ENCODE measurements at places on chromosomes 6 and 20.

DNA sequence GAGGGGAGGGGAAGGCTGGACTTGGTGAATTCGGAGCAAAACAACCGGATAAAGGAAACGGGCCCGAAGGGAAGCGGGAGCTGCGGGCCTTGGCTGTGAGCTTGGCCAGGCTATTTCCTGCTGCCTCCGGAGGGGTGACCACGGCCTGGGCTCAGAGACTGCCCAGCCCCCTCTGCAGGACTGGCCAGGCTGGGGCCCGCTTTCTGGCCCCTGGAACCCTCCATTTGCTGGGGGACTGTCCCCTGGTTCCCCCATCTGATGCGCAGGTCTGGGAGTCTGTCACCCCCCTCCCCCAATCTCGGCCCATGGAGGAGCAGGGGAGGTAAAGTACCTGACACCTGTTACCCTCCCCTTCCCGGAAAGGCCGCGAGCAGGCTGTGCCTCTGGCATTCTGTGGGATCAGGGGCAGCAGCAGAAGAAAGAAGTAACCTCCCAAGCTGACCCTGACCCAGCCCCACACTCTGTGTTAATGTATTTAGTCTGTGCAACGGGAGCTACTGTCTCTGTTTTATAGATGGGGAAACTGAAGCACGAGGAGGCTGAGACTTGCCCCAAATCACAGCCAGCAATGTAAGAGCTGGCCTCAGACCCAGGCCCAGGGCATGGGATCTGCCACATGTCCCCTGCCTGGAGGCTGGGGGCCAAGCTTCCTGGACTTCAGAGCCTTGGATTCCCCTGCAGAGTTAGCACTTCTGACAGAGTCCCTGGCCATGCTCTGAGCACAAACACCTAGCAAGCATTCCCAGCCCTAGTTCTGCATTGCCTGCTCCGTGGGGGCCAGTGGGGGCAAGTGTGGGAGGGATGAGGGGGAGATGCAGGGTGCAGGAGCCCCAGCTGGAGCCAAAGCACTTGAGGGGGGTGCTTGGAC, 3.5 kb downstream of the C20orf204 start:
- no peak for DNase-seq

GRCh38 chr20:37866051-37866450, 36.9 kb upstream of the VSTM2L start:
- DNase-seq, result no peak

DNA sequence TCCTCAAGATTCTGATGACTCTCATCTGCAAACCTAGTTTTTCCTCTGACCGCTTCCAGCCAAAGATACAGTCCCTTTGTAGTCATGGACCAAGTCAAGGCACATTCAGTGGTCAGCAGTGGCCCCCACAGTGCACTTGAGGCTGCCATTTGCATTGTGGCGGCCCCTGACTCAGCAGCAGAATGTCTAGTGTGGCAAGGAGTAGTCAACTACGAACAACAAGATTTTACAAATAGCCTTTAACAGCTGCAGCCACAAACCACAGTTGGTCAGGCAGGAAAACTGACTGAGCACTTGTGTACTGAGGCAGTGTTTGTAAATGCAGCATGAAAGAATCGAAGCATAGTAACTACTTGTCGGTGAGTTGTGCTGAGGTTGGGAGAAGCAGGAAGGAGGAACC, 49.6 kb downstream of the SLC2A12 start:
- no peak for DNase-seq

- no peak for DNase-seq
Measured at GRCh38 chr6:5746759-5747130, 260.0 kb downstream of the NRN1 start.

DNA sequence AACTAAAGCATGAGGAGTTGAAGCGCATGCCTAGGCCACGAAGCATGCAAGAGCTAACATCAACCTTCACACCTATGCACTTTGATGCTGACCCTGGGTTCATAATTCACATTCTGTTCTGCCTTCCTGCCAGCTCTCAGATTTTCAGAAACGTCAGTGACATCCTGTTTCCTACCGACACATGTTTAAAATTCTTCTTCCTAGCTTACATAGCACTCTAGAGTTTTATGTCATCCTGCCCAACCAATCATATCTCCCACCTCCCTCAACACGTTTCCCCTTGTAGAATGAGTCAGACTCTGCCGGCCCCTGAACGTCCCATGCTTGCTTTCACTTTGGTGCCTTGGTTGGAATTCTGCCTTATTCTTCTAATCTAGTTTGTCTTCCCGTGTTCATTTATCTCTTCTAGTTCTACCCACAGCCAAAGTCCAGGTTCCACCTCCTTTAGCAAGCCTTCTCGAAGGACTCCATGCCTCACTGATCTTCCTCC, 97.2 kb upstream of the MAP7 start:
- peak; percentile 88 for DNase-seq

DNA sequence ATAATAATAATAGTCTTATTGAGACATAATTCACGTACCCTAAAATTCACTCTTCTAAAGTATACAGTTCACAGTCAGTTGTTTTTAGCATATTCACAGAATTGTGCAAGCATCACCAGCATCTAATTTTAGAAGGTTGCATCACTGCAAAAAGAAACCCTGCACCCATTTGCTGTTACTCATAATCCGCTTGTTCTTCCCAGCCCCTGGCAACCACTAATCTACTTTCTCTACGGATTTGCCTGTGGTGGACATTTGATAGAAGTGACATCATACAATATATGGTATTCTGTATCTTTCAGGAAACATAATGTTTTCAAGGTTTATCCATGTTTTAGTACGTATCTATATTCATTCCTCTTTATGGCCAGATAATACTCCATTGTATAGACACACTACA, 41.5 kb upstream of the FAM184A start:
- DNase-seq, result peak; percentile 74

- DNase-seq, result no peak
Measured at GRCh38 chr6:129565811-129566210, 144.2 kb downstream of the ARHGAP18 start.

DNA sequence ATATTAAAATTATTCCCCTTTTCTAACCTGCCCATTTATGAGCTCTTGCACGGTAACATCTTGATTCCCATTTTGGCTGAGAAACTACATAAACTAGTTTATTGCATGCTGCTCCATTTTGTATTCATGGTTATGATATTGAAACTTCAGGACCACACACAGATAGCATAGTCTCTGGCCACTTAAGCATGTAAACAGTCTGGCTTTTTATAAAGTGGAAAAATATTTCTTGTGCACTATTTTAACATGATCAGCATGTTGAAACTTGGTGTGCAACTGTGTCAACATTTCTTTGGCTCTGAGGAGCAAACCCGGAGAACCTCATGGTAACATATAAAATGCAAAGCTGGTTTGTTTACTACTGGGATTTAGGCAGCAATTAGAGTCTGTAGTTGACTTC, 70.7 kb downstream of the SLX4IP start:
- no peak for DNase-seq

GRCh38 chr6:161374971-161375873, 101.4 kb upstream of the AGPAT4 start:
- no peak for DNase-seq

DNA sequence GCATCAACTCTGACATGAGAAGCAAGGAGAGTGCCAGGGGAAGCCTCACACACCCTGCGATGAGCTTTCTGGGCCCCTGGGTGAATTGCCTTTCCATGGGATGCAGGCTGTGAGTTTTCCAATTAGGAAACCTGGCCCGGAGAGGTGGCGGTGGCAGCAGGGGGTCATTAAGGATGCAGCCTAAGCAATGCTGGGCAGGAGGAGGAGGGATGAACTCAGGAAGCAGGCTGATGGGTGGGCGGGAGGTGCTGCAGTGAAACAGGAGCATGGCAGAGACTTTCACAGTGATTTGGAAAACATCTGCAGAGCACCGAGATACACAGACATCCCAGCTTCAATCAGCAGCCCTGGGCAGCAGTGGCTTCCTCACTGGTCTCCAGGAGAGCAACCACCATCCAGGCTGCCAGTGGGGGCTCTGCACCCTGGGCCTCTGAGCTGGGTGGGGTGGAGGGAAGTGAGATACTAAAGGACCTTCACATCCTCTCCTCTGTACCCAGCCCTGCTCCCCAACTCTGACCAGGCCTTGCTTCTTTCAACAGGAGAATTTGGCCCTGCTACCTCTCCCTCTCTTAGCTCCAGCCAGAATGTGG, 44.9 kb downstream of the LRFN2 start:
- no peak for DNase-seq

DNA sequence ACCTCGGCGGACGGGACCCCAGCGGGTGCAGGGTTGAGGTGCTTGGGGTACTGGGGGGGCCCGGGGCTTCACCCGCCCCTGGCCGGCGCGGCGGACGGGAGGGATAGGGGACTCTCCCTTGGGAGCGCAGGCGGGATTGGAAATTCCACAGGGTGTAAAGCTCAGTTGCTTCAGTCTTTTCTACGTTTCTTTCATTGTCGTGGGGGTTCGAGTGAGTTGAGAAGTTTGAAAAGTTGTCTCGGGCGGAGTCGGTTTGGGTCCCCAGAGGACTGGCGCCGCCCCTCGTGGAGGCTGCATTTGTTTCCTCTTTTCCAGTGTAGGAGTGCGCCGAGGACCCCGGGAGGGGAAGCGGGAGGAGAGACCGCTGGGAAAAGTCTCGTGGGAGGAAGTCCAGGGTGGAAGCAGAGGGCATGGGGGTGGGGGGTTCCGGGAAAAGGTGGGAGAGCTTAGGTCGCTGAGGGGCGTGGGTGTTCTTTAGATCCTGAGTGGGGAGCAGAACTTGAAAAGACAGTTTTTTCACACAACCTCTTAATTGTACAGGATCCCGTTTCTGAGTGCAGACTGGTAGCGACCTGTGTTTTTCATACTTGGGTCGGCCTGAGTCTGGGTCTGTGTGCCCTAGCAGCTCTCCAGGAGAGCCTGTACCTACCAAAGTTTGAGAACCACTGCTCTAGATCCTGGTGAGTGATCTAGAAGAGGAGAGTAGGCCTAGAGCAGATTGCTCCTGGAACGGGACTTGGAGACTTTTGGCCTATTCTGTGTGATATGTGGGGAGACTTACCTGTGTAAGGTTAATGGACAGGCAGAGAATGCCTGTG, 495 bp downstream of the FAM83B start:
- DNase-seq, result peak; percentile 5

- peak; percentile 65 for DNase-seq
Measured at GRCh38 chr6:41577356-41578216, 31.4 kb downstream of the FOXP4 start.

DNA sequence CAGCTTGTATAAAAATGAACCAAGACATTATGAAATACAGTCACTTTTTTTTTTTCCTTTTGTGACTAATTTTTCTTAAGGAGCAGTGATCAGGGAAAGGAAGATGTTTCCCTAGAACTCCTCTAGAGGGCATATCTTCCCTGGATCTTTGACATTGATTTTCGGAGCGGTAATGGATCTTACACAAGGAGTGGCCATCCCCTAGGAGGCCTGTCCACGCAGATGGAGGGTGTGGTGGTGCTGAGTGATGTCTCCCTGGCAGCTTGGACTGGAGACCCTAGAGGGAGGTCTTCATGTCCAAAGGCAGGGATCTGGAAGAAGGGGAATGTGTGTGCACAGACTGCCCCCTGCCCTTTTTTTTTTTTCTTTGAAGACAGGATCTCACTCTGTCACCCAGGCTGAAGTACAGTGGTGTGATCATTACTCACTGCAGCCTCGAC, 7.0 kb upstream of the KIFC1 start:
- peak; percentile 69 for DNase-seq

DNA sequence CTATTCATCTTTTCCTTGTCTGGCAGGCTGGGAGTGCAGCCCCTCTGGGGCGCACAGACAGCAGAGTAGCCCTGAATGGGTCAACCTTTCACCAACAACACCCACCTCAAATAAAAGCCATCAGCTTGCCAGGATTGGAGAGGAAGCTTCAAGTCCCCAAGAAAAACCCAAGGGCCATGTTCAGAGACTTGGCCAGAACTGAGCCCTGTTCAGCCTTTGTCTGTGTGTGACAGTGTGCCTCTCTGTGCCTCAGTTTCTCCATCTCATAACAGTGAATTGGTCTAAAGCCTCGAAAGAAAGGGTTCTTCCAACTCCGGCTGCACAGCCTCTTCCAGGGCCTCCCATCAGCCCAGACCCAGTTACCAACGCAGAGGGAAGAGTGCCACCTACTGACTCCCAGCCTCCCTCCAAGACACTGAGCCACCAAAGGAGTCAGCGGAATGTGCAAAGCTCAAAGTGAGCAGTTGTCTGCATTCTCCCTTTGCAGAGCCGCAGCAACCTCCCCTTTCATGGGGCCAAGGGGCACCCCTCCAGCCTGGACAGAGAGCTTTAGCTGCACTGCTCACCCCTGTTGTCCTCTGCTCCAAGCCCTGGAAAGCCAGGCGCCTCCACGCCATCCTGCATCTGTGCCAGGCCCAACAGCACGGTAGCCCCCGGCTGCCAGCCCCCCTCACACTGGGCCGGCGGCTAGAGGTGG, 82.7 kb upstream of the TOP1 start:
- DNase-seq, result peak; percentile 56

DNA sequence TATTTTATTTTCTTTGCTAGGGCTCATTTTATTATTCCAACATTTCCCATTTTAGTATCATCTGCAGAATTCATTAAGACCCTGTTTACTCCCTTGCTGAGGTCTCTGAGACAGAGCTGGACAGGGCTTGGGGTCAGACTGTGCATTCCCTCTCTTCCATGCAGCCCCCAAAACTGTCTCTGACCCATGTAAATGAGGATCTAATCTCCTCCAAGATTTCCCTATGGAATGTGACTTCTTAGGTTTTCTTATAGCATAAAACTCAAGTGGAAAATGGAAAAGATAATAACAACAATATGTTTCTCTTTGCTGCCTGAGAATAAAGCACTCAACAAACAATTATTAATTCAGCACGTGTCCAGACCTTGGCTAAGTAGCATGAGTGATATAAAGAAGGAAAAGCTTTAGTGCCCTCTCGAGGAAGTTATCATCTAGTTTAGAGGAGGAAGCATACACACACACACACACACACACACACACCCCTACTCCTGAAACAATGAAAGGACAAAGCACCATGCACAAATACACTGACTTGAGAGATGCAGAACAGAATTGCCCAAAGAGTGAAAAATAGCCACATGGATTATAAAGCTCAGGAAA, 815.5 kb downstream of the BCKDHB start:
- no peak for DNase-seq

DNA sequence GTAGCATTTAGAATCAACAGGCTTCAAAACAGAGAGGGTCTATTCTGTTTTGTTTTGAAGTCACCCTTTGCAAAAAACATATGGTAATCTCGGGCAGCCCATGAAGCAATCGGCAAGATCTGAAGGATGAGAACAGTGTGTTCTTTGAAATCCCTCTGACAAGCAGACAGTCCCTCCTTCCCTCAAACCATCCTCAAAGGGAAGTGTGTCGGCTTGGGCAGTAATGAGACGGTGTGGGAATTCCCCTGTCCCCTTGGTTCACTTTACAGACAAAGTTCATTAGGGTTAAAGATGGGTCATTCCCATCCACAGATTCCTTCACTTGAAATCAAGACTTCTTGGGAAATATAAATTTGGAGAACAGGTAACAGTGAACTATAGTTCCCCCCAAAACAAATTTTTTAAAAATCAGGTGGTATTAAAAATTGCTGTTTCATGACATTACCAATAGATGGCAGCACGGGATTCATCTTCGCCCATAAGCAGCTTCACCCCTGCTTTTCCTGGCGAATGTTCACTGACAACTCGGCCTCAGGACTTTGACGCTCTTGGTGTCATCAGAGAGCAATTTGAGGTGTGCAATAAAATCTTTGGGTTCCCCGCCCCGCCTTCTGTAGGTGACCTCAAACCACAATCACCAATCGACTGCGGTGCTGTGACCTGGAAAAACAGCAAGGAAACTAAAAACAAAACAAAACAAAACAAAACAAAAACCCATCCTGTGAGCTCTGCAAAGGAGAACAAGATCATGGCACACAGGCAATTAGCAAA, 159.3 kb upstream of the TNFAIP3 start:
- DNase-seq, result peak; percentile 80

- no peak for DNase-seq
Measured at GRCh38 chr6:119760046-119760445, 410.5 kb upstream of the MAN1A1 start.
